Stimulated activated CD8-positive, alpha-beta memory T cell treated with anti-CD3 and anti-CD28 coated beads, Interleukin-7, amount 100 ng/mL, for 24 hours (primary cell): ENCODE measurements at places on chromosomes 4 and X.

GRCh38 chr4:33850371-33850902 is 2393.9 kb downstream of the ARAP2 start:
- DNase-seq = no peak

- DNase-seq = no peak
Measured at GRCh38 chrX:14641681-14642655, 112.6 kb downstream of the GLRA2 start.

GRCh38 chr4:45663003-45663402 is 460.9 kb downstream of the GABRG1 start:
- no peak for DNase-seq

DNA sequence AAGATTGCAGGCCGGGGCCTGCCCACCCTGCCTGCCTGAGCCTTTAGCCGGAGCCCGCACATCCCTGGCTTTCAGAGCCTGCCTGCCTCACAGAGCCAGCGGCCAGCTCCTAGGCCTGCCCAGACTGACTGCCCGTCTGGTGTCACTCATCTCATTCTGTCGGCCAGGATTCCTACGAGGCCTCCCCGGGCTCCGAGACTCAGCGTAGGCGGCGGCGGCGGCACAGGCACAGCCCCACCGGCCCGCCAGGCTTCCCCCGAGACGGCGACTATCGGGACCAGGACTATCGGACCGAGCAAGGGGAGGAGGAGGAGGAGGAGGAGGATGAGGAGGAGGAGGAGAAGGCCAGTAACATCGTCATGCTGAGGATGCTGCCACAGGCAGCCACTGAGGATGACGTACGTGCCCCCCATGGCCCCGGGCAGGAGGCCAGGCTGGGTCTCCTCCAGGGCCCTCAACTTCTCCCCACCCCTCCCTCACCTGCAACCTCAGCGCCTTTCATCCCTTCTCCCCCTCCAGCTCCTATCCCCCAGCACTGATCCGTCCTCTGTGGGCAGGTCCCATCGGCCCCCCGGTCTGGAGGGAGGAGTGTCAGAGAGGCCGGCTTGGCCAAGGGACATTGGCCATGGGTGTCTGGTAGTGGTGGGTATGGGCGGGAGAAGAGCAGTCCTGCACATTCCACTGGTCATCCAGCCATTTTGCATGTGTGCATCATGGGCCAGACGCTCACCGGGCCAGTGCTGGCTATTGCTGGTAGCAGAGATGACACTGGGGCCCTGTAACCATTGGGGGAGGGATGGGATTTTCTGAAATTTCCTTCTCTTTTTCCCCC is 22.6 kb upstream of the UBA1 start:
- DNase-seq = no peak

DNA sequence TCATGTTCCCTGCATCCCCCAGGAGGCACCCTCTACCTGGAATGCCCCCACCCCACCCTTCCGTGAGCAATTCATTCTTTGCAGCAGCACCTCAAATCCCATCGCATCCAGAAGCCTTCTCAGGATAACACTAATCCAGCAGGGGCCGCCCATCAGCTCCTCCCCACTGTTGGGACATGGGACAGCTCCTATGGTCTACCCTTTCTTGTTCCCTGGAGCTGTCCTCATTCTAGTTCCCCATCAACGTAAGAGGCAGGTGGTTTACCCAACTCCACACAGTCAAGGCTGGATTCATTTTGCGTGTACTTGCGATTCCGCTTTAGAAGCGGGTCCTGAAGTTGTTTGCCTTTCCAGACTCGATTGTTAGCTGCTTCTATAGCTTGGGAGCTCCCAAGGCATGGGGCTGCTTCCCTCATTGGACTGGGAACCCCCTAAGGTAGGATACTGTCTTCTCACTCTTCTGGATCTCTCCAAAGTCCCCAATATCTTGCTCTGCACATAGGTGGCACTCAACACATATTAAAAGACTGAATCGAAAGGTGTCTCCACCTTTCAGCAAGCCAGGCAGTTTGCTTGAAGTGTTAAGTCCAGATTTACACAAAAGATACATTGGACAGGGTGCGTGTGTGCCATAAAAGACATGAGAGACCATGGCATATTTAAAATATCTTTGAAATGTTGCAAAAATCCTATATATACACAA is 942 bp upstream of the APLN start:
- DNase-seq = no peak

GRCh38 chr4:145012841-145013240 is 85.2 kb downstream of the ANAPC10 start:
- no peak for DNase-seq

DNA sequence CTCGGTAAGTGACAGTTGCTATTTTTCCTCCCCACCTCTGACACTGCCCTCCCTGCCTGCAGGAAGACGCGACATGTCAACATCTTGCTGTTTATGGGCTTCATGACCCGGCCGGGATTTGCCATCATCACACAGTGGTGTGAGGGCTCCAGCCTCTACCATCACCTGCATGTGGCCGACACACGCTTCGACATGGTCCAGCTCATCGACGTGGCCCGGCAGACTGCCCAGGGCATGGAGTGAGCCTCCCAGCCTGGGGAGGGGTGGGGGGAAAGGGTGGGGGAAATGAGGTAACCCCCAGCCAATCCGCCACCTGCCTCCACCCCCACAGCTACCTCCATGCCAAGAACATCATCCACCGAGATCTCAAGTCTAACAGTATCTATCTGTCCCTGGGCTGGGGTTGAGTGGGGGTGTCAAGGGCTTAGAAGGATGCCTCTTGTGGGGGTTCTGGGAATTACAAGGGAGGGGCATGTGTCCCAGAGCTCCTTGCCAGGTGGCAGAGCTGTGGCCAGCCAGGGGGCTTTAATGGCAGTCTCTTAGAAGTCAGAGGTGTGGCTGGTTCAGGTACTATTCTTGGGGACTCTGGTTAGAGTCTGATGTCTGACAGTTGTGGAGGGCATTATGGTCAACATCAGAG is 7.8 kb downstream of the ARAF start:
- DNase-seq = no peak

GRCh38 chr4:143253166-143253565 is 68.4 kb downstream of the USP38 start:
- no peak for DNase-seq

GRCh38 chr4:172480471-172480870 is 667.3 kb downstream of the GALNTL6 start:
- no peak for DNase-seq

- no peak for DNase-seq
Measured at GRCh38 chr4:72410158-72410557, 158.9 kb downstream of the ADAMTS3 start.

DNA sequence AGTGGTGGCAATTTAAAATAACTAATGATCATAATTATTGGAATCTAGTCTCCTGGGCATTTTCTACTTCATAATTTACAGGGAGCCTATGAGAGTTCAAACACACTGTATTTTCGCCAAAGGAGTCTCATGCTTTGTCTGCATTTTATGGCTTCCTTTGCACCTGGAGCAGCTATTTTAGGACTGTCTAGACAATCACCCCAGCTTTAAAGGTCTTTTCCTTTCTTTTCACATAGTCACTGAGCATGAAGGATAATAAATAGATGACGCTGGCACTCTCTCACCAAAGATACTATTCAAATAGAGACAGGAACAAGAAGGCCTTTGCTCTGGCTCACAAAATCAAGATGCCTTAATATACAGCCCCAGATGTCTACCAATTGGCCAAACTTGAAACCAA is 43.0 kb downstream of the AMELX start:
- no peak for DNase-seq

GRCh38 chr4:158667651-158668198 is 4.0 kb downstream of the C4orf46 start:
- DNase-seq = no peak

DNA sequence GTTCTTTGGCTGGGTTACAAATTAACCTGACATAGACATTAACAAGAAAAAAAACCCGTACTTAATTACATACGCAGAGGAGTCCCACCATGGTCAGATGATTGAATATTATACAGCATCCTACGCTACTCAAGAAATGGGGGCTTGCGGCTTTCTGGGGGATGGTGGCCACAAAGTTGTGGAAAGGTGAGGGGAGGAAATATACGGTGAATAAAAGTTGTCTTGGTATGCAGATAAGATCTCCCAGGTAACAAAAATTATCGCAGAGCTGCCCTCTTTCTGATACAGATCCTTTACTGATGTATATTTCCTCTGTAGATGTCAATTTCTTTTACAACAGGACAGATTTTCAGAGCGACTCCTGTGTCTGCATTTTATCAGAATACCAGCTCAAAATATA is 890 bp downstream of the DCAF16 start:
- DNase-seq = no peak

GRCh38 chr4:7432531-7433375 is 2.0 kb downstream of the PSAPL1 start:
- no peak for DNase-seq

DNA sequence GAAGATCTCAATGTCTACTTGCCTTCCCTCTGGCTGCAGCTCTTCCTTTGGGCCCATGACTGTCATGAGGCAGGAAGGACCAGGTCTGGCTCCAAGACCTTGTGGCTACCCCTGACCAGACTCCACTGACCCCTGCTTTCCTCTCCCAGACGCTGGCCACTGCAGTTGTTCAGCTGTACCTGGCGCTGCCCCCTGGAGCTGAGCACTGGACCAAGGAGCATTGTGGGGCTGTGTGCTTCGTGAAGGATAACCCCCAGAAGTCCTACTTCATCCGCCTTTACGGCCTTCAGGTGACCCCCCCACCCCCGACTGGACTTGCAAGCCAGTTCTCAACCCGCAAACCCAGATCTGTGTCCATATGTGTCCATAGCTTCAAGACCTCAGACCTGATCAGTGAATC is 535 bp downstream of the WAS start:
- no peak for DNase-seq

- no peak for DNase-seq
Measured at GRCh38 chrX:111507933-111508332, 3.5 kb upstream of the SERTM2 start.

DNA sequence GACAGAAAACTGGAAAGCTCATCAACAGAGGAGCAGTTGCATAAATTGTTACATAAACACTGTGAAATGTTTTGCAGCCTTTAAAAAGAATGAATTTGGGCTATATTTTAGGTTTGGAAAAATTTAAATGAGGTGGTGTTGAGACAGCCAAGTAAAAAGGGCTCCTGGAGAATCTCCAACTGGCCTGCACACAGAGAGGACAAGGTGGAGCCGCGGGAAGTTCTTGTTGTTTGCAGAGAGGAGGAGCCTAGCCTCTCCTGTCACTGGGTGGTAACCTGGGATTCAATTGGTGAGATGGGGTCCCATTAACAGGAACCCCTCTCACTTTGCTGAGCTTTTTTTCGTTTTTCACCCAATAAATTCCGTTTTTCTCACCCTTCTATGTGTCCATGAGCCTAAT is 13.4 kb downstream of the GIMD1 start:
- DNase-seq = no peak

DNA sequence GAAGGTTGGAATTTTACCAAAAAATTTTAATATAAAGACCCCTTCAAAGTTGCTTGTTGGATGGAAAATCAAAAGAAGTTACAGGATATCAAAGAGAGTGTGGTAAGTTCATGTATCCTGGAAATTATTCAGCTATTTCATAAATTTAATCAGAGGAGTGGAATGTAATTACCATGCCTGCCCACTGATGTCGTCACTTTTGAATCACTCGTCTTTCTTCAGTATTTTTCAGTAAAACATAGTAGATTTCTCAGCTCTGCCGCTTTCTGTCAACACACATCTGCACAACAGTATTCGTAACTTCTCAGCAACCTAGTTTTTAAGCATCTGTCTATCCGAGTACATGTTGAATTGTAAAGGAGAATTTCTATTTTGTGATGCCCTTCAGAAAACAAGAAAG is 2163.0 kb upstream of the AGA start:
- no peak for DNase-seq

GRCh38 chrX:3527811-3528210 is 181.4 kb upstream of the MXRA5 start:
- no peak for DNase-seq

GRCh38 chr4:153651587-153651986 is 32.5 kb upstream of the TLR2 start:
- DNase-seq = no peak

GRCh38 chrX:85859426-85859825 is 187.9 kb downstream of the CHM start:
- DNase-seq = no peak

DNA sequence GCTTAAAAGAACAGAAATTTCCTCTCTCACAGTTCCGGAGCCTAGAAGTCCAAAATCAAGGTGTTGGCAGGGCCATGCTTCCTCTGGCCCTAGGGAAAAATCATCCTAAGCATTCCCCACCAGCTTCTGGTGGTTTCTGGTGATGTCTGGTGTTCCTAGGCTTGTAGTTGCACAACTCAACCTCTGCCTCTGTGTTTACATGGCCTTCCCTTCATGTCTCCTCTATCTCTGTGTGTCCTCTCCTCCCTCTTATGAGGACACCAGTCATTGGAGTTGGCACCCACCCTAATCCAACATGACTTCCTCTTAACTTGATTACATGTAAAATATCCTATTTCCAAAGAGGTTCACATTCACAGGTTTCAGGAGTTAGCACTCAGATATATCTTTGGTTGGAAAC is 15.4 kb downstream of the LRP2BP start:
- DNase-seq = no peak

GRCh38 chrX:154727871-154728270 is 23.0 kb downstream of the GAB3 start:
- DNase-seq = no peak

DNA sequence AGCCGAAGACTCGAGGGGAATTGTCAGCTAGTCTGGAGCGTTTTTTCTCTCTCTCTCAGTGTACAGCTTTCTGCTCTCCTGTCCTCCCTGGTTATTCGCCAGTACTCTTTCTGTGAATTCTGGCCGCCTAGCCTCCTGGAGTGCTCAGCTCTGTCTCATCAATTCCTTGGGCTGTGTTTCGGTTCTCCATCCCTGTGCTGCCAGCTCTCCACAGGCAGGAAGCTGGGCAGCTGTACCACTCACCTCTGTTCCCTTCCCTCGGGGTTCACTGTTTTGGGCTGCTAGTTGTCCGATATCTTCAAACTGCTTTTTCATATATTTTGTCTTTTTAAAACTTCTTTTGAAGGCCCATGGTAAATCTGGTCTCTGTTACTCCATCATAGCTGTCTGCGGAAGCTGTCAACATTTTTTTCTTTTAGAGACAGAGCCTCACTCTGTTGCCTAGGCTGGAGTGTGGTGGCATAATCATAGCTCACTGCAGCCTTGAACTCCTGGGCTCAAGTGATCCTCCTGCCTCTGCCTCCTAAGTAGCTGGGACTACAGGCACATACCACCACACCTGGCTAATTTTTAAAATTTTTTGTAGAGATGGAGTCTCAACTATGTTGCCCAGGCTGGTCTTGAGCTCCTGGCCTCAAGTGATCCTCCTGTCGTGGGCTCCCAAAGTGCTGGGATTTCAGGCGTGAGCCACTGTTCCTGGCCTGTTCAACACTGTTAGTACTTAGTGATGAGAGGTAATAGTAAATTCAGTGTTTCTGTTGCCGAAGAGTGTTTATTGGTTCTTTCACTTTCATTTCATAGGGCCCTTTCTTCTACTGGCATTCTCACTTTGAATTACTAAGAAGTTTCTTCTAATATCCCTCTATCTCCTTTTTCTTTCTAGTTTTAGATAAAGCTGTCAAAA is 18.6 kb downstream of the ZCCHC4 start:
- no peak for DNase-seq

DNA sequence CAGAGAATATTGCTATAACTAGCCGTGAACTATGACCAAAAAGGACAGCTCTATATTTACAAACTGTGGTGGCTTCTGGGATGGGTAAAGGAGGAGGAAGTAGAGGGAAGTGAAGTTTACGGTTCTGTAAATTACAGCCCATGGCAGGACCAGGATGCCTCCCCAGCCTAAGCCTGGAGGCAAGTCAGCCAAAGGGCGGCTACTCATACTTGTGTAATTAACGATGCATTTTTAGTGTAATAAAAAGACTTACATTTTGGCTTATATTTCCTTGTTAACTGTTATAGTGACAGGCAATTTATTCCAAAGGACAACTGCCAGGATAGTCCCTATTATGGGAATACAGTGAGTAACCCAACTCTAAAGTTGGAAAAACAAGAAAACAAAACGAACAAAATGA is 139.9 kb upstream of the OTUD4 start:
- DNase-seq = no peak
